ENCODE measurements at places on chromosomes 13 and 19.

DNA sequence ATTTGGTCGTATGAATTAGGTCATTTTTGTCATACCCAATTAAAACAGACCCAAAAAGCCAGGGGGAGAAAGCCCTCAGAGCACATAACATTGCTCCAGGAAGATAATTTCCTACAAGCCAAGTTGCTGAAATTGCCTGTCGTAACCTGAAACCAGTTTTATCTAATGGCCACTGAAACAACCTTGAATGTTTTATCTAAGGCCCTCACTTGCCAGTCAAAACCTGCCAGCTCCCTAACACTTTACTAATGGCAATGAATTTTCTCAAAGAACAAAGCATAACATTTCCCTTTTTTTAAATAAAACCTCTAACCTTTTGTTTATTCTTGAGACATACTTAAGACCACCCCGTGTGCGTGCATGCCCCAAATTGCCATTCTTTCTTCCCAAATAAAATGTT, 496.2 kb upstream of the KLHL1 start:
- DNase-seq: no peak

DNA sequence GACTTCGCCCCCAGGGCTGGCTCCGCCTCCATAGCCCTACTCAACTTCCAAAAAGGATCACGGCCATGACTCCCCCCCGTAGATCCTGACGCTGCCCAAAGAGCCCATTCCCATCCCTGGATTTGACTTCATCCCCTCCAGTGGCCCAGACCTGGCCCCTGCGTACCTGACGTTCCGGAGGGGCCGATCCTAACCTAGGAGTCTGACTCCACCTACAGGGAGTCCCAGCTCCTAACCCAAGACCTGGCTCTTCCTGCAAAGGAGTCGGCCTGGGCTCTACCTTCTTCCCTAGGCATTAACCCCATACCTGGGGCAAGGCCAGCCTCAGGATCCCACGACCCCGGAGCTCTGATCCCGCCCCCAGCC, 10.8 kb downstream of the STAP2 start:
- no peak for DNase-seq

DNA sequence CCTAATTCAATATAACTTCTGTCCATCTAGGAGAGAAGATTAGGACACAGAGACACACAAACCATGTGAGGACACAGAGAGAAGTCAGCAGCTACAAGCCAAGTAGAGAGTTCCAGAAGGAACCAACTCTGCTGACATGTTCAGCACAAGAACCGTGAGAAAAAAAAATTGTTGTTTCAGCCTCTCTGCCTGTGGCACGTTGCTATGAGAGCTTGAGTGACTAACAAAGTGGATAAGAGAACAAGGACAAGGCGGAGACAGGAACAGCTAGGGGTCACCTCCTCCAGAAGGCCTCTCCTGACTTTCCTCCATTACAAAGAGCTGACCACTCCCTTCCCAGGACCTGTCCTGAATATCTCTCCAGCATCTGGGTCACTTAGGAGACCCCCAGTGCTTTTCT, 5.6 kb upstream of the SIGLEC12 start:
- DNase-seq: no peak

GRCh38 chr13:46663206-46664037, 110.5 kb downstream of the LRCH1 start:
- no peak for DNase-seq

DNA sequence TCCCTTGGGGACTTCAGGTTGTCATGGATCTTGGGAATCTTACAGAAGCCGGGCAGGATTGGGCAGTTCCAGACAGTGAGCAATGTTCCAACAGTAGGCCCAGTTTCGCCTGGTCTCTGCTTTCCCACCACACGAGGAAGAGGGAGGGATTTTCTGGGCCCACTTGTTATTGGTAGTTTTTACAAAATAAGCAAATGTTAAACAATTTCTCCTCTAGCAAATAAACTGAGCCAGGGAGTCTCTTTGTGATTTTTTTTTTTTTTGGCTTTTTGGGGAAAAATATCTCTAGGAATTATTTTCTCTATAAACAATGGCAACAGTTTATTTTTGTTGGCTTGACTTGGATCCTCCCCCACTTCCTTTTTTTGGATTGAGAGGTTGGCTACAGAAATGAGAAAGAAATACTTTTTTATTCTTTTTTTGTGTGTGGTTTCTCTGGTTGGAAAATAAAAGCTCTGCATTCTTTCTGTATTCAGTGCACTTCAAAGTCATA, 89.3 kb downstream of the TM9SF2 start:
- no peak for DNase-seq

DNA sequence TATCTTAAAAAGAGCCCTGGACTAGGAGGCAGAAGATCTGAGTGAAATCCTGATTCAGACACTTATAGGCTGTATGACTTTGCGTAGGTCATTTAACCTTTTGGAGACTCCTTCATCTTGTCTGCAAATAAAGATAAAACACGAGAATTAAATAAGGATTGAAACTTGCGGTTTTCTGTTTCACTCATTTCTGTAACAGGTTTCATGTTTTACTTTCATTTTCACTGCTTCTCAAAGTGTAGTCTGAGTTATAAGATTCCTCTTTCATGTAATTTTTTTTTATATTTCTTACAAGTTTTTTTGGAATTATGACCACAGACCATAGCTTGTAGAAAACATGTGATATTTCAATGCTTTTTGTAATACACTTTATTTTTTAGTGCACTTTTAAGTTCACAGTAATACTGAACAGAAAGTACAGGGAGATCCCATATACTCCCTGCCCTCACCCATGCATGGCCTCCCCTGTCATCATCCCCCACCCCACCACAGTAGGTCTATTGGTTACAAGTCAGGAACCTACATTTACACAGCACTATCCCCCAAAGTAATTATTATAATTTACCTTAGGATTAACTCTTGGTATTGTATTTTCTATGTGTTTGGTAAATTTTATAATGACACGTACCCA, 174.6 kb downstream of the ITGBL1 start:
- no peak for DNase-seq

DNA sequence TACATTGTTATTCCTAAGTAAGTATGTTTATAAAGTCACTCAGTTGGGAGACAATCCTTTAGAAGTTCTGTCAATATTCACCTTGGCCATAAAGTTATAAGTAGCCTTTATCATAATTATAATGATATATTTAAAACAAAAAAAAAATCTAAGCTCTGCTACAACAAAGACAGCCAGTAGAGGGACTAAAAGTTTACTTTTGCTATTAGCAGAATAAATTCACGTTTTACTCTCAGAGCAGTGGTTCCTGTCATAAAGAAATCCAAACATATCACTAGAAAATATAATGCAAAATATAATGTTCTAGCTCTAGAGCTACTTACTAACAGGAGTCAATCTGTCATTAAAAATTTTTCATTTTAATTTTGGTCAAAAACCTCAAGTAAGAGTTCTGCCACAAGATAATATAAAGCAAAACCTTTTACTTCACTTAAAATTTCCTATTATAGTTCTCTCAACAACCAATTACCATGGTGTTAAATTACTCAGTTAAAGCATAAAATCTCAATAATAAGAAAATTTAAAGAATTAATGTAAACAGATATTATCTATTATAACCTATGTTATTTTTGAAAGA, 17.7 kb downstream of the INTS6 start:
- no peak for DNase-seq

DNA sequence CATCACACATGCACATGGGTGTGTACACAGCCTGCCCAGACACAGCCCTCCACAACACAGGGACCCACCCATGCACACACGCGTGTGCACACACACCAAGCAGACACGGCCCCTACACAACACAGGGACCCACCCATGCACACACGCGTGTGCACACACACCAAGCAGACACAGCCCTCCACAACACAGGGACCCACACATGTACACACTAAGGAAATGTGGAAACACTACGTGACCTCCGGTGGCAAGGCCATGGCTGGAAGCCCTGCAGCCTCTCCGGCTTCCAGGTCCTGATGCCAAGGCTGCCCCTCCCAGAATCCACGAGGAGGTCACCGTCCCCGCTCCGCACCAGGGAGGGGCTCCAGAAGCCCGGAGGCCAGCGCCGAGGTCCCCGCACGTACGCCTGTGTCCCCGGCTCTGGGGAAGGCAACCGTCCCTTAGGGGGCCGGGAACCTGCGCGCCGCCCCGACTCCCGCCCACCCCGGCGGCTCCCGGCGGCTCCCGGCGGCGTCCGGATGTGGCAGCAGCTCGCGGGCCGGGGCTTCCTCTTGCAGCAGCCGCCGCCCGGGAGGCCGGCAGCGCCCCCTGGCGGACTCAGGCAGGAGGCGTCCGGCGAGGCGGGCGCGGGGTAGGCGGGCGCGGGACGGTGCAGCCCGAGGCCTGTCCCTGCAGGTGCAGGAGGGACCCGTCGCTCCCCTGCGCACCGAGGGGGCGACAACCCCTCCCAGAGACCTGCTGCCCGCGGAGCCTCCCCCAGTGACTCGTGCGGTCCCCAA, 29.8 kb upstream of the GRTP1 start:
- DNase-seq: peak; percentile 96

- DNase-seq: no peak
Measured at GRCh38 chr13:21427741-21428140, 31.4 kb downstream of the ZDHHC20 start.

- DNase-seq: no peak
Measured at GRCh38 chr19:34596989-34597388, 80.0 kb downstream of the SCGB2B2 start.

DNA sequence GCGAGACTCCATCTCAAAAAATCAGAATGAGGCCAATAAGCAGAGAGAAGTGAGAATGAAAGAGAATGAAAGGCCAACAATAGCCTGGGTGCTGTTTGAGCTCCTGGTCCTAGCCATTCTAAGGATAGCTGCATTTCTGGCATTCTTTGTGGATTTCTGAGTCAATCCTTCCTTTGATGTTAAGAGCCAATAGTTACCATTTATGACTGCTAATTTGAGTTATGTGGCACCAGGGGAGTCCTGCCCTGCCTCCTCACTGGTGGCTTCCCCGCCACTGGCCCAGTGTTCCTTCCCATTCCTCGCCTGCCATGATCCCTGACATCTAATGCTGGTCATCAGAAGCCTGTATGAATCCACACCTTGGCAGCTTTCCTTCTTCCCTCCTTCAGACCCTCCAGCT, 991.2 kb downstream of the UQCRFS1 start:
- DNase-seq: no peak

DNA sequence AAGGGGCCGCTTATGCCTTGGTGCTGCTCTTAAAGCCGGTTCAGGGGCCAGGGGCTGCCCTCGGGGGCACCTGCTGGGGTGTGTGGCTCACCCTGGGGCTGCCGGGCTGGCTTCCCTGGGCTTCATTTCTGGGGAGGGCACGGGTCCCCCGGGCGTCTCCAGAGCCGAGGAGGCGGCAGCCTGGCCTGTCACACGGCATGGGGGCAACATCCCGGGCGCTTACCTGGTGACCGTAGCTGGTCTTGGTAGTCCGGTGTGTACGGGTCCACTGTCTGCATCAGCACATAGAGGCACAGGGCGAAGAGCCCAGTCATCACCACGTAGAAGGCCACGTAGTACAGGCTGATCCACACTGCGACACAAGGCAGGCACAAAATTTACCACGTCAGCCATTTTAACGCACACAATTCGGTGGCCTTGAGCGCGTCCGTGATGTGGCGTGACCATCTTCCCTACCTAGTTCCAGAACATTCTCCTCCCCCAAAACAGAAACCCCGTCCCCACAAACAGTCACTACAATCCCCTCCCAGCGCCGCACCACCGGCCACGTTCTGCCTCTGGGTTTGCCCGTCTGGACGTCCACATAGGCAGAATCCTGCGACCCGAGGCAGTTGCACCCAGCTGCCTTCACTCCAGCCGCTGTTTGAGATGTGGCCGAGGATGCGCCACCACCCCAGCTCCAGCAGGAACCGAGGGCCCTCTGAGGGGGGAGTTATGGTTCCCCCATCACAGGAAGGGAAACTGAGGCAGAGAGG, 3.2 kb downstream of the ATP4B start:
- DNase-seq: no peak

DNA sequence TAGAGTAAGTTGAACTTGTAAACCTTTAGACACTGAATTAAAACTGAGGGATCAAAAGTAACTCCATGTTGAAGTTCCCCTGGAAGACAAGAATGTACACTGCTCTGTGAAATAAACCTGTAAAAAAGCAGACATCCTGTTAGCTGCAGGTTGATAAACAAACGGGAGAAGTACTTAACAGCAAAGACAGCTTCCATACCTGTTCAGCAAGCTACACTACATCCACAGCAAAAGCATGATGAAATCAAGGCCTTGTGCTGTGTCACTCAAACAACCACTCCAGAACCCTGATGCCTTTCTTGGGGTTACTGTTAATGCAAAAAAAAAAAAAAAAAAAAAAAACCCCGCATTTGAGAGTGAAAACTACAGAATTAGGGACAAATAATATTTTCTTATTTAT, 20.8 kb downstream of the ANKRD10 start:
- no peak for DNase-seq

- DNase-seq: no peak
Measured at GRCh38 chr13:98557937-98558792, 18.7 kb downstream of the STK24 start.

DNA sequence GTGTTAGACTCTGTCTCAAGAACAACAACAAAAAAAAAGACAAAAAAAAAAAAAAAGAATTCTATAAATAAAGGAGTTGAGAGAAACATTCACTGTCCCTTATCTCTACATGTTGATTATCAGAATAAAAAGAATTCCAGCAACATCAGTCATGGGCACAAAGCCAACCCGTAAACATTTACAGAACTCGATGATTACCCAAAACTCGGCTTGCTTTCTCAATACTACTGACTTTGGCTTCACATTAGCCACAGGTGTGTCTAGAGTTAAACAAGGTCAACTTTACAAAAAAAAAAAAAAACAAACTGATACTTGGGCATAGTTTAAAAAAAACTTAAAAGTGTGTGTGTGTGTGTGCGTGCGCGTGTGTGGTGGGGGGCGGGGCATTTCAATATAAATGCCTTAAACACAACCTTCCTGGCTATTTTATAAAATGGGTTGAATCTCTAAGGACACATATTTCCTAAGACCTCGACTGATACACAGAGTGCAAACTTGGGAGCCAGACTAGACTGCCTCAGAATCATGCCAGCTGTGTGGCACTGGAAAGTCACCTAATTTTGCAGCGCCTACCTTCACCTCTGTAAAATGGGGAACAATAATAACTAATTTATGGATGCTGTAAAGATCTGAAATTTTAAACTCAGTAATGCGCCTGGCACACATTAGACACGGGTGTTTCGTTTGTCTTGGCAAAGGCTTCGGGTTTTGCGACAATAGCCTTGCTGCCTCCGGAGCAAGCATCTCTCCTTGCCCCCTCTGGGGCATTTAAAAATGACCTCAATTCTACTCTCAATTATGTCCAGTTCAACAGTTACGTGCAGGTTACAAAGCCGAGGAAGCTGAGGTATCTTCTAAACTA, 922 bp downstream of the EBPL start:
- peak; percentile 31 for DNase-seq

- no peak for DNase-seq
Measured at GRCh38 chr13:80235967-80236302, 105.0 kb downstream of the SPRY2 start.

- no peak for DNase-seq
Measured at GRCh38 chr13:21034603-21035191, 26.7 kb downstream of the LATS2 start.
